ENCODE measurements at places on chromosomes 12 and 14.
A peak's percentile ranks its signal among the peaks of the same experiment; 100 is the strongest.

- DNase-seq: no peak
These were observed 23.5 kb upstream of the PLEKHG3 start for GRCh38 chr14:64680714-64681065.

DNA sequence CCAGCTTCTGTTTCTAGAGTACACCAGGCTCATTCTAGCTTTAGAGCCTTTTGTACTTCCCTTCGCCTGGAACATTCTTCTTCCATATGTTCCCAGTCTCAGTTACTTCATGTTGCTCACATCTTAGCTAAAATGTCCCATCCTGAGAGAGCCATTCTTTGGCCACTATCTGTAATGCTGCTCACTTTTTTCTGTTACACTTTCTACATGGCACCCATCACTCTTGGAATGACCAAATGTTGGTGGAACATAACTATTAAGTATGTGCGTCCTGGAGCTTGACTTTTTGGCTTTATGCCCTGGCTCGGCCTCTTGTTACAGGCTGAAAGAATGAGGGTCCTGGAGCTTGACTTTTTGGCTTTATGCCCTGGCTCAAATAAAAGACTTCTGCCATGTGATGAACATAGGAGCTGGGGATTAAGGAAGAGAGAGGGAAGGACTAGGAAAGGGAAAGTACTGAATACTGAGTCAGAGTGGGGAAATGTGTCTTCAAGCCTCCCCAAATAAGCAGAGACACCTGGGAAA, 442.9 kb upstream of the ATP2B1 start:
- no peak for DNase-seq

- DNase-seq: no peak
These were observed 414.5 kb downstream of the PCNX1 start for GRCh38 chr14:71321574-71322315.

GRCh38 chr14:78986989-78987388, 816.8 kb downstream of the NRXN3 start:
- no peak for DNase-seq

- DNase-seq: no peak
These were observed 51.3 kb downstream of the WASHC4 start for GRCh38 chr12:105158876-105159275.

DNA sequence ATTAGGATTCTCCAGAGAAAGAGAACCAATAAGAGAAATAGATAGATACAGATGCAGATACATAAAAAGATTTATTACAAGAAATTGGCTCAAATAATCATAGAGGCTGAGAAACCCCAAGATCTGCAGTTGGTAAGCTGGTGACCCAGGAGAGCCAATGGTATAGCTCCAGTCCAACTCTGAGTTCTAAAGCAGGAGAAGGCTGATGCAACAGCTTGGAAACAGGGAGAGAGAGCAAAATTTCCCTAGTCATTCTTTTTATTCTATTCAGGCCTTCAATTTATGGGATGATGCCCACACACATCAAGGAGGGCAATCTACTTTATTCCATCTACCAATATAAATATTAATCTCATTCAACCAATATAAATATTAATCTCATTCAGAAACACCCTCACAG, 218.2 kb downstream of the PRKD1 start:
- DNase-seq: no peak

DNA sequence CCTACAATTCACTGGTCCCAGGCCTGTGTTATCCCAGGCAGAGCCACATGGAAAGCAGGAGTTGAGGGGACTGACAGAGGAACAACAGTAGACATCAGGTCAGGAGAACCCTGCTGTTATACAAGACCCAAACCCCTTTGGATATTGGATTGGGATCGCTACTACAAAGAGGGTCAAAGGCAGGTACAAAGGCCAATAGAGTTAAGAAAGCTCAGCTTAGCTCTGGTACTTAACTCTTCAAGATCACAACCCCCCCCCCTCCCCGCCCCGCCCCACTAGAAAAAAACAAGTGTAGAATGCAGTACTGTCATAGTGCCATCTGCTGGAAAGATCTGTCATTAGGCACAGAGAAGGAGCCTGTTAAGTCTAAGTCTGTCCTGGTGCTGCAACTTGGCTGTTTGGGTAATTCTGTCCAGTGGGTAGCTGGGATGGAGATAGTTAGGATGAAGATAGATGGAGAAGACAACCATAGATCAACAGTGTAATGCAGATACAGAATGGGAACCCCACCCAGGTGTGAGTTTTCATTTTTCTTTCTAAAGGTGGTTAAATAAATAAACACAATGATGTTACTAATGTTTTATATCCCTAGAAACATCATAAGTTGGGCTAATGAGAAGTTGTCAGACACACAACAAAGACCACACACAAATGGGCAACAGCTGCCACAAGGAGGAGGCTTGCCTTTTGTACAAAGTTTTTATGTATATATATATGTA, 17.2 kb downstream of the REM2 start:
- DNase-seq: peak; percentile 65

DNA sequence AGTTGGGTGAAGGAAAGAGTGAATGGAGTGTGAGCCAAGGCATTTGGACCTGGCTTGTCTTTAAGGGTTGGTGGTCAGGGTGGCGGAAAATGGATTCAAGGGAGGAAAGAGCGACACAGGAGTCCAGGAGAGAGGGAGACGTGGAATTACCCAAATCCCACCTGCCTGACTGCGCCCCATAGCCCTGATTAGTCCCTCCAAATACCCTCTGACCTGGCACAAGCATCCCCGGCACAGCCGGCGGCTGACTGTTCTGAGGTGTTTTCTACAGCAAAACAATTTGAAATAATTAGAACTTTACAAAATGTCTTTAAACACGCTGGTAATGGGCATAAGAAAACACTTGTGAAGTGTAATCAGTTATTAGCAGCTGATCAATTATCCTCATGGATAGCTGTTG, 175.8 kb downstream of the PHETA1 start:
- no peak for DNase-seq

All from D721Med (cell line).